ENCODE measurements at places on chromosomes 2 and 18.

DNA sequence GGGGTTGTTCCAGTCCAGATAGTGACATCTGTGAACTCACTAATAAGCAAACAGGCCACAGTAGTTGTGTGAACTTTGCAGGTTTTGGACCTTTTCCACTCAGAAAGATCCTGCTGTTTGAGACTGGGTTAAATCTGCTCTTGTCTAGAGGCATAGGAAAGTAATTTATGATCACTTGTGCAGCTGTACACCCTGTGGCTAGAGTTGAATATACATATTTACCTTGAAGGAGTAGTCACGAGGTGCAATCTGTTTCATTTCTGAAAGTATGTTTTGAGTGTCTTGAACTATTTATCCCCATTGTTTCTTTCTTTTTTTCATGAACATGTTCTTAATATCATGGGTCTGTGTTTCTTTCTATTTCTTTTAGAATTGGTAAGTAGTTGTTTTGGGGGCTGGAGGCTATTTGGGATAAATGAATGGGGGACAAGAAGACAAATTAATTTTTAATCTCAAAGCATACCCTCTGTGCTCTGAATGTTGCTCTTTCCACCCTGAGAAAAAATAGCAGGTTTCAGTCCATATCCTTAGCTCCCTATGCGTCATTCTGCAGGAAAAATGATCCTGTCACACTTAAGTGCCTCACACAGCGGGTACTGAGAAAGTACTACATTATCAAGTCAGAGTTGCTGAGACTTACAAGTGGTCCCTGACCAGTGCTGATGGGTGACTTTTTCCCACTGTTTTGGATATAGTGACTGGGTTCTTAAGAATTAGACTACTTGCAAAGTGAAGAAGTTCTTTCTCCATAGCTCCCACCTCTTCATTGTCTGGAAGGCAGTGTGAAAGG, 28.2 kb downstream of the DCC start:
- DNase-seq: no peak

- no peak for DNase-seq
These were observed 48.1 kb upstream of the TBC1D8 start for GRCh38 chr2:101199251-101199791.

GRCh38 chr2:32262105-32262504, 2.6 kb downstream of the NLRC4 start:
- no peak for DNase-seq

DNA sequence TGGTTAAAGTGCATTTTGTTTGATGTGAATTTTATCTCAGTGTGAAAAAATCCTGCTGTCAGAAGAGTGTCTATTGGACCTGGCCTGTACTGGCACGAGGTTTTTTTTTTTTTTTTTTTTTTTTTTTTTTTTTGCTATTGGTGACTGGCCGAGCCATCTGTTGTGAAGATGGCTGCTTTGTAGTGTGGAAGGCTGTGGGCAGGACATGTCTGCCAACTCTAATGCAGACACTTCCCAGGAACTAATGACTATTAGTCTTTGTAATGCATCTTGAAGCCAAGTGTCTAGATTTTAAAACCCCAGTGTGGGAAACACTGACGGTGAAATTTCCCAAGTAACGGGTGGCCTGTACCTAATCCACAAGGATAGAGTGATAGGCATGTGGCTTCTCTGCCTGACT, 34.3 kb downstream of the ZAP70 start:
- DNase-seq: no peak

- DNase-seq: no peak
These were observed 1.5 kb upstream of the FLACC1 start for GRCh38 chr2:201358684-201359083.

GRCh38 chr2:233112776-233113452, 52.8 kb downstream of the INPP5D start:
- no peak for DNase-seq

DNA sequence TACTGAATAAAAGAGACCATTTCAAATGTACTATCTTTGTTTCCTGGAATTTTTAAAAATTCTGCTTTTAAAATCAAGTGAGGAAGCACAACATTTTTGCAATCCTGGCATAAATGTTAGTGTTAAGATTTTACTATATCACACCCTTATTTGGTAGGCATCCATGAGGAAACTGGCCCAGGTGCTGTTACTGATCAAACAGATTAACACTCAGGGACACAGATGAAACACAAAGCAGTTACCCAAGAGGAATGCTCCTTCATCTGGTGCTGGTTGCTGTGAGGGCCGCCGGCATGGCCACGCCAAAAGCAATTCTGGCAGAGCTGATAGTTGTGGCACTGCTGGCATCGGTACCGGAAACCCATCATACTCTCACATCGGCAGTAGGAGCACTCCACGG, 96.8 kb downstream of the DTNB start:
- DNase-seq: no peak

DNA sequence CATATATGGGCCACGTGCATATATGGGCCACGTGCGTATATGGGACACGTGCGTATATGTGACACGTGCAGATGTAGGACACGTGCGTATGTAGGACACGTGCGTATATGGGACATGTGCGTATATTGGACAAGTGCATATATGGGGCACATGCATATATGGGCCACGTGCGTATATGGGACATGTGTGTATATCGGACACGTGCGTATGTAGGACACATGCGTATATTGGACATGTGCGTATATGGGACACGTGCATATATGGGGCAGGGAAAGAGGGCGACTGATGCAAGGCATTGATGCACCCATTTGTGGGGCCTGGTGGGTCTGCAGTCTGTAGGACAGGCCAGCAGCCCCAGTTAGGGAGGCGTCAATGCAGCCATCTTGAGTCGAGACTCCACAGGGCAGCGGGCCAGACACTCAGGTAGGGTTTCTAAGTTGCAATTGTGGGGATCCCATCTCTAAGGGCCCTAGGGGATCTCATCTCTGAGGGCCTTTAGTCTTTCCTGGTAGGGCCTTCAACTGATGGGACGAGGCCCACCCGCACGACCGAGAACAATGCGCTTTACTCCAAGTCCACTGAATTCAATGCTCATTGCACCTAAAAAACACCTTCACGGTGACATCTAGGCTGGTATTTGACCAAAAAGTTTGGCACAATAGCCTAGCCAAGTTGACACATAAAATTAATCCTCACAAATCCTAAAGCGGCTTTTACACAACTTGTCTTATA, 92.3 kb upstream of the ZNF516 start:
- DNase-seq: no peak

DNA sequence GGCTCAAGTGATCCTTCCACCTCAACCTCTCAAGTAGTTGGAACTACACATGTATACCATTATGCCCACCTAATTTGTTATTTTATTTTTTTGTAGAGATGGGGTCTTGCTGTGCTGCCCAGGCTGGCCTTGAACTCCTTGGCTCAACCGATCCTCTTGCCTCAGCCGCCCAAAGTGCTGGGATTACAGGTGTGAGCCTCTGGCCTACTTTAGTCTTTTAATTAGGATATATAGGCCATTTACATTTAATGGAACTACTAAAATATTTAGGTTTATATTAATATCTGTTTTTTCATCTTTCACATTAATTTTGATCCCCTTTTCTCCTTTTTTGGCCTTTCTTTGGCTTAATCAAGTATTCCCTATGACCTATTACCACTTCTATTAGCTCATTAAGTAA, 95.7 kb upstream of the OSR1 start:
- DNase-seq: no peak
